Calu3 (cell line): ENCODE measurements at places on chromosomes 1 and 21. TPM values are rescaled to one million over a fixed set of nuclear protein-coding genes. Genes with fewer than 3 reads are reported as not detected.

DNA sequence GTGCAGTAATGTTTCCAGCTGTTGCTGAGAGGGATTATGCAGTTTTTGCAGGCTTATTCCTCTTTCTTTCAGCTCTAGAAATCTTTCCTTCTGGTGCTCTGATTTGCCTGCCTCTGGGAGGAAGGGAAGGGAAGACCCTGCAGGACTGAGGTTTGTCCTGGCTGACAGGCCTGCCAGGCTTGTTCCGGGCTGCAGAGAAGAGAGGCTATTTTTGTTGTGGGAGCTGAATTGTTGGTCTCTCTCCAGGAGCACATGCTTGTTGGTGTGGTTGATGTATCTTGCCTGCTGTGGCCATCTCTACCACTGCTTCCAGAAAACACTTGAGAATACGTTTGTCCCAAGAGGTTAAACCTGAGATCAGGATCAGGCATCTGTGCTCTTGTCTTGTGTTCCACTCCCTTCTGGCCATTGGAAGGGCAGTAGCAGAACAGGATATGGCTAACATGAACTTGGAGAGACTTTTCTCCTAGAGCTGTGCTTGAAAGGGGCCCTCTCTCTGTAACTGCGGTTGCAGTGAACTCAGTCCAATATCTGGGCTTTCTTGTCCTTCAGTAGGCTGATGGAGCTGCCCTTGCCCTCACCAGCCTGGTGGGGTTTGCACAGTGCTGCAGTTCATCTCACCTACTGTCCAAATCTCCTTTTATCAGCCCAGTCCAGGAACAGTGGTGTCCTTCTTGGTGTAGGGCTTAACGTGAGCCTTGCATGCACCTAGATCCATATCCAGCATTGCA is 21.5 kb upstream of the SLC25A34 start:
- no peak for DNase-seq

DNA sequence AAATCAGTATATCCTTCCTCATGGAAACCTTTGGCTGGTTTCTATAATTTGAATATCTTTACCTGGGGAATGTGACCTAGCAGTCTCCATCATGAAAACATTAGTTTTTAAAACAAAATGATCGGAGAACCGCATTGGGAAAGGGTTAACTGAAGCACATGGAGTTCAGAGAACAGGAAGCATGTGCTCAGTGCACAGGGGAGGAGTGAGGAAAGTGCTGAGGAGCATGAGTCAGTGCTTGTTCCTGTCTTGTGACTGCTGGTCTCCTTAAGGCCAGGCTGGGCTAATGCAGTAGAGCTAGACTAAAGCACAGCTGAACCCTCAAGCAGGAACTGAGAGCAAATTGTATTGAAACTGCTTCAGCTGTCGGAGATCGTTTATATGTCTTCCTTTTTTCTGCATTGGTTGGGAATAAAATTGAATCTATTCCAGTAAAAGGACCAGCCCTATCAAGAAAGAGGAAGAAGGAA is 5.8 kb downstream of the IFI16 start:
- peak; percentile 69 for DNase-seq

DNA sequence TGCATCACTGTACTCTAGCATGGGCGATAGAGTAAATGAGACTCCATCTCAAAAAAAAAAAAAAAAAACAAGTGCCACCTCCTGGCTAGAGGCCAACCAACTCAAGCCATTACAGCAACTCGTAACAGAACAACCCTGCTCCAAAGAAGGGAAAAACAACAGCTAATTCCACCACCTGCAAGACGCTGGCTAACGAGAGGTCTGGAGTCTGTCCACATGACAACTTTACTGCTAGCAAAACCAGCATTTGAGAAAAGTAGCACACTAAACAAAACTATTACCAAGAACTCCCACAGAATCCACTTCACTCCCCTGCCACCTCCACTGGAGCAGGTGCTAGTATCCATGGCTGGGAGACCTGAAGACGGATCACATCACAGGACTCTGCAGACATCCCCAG is 24.1 kb upstream of the EGLN1 start:
- DNase-seq, result no peak

- peak; percentile 36 for DNase-seq
Measured at GRCh38 chr1:201311356-201312011, 28.2 kb downstream of the PKP1 start.

DNA sequence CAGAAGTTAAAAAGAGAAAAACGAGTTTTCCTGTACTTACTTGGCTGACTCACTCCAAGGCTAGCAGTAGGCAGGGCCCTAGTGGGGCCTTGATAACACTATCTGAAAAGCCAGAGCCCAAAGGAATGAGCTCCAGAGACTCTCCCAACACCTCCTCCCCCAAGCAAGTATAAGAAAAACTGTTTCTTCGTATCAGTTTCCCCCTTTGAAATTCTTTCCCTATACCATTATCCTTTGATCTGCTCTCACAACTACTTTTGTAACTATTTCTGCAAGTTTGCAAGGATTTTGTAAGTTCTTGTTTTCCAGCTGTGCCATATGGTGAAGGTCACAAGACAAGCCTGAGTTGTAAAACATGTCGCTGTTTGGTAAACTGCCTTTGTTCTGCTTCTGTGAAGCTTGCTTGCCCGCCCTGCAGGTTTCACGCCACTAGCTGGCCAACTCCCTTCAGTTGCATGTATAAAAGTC is 36.5 kb upstream of the KCNJ15 start:
- DNase-seq, result no peak

DNA sequence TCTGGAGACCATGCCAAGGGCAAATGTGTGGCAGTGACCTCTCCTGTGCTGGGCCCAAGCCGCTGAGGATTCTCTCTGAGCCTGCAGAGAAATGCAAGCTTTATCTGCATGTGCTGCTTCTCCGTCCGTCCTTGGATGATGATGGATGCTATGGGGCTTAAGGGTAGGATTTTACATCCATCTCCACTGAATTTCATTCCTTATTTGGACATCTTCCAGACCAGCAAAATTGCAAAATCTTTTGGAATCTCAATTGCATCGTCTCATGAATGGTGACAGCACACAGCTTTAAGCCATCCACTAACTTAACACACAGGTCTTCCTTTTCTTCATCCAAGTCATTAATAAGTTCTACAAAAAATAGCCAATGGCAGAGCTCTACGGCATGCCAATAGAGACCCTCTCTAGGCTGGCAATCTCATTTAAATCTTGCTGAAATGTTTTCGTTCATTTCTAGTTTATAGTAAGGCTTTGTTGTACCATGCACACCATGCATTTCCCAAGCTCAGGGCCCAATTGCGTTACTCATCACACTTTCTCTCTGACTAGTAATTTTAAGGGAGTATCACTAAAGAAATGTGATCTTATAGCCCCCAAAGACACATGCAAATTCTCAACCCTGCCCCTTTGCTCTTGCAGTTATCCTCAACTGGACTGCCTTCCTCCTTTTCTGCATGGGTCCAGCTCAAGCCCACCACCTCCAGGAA is 11.1 kb downstream of the BATF3 start:
- DNase-seq, result no peak

- DNase-seq, result no peak
Measured at GRCh38 chr1:167538657-167539056, 14.9 kb downstream of the CREG1 start.

The DNTTIP2 gene
- 71.8 and 76.7 TPM in 2 replicates for total RNA-seq

The PRDM16 gene
- 0.09 and 0.66 TPM in 2 replicates for total RNA-seq

The COL24A1 gene
- total RNA-seq, result not detected in 2 replicates
